ENCODE measurements at places on chromosomes 13 and 19.

DNA sequence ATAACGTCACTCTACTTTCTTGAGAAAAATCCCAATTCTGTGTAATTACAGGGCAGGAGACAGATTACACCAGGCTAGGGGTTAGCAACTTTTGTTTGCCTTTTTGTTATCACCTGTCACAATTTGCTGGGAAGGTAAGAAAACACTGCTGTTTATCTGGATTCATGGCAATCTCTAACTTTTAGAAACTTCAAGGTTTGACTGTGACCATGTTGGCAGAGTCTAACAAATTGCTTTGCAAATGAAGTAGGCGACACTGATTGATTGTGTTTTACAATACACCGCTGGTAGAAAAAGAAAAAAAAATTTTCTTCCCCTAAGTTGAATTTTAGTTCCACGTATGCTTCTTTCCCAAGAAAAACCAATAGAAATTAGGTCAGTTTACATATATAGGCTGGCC is 10.4 kb upstream of the PDX1 start:
- no peak for DNase-seq

- no peak for DNase-seq
Measured at GRCh38 chr19:19292607-19293006, 19.5 kb upstream of the TM6SF2 start.

- DNase-seq, result no peak
Measured at GRCh38 chr13:50509771-50510441, 333.6 kb downstream of the DLEU7 start.

- DNase-seq, result no peak
Measured at GRCh38 chr13:71309905-71310304, 557.1 kb downstream of the DACH1 start.

- no peak for DNase-seq
Measured at GRCh38 chr19:39436350-39436716, 584 bp upstream of the RPS16 start.

All from femur (tissue), 1 donor.